Stimulated activated effector memory CD8-positive, alpha-beta T cell treated with anti-CD3 and anti-CD28 coated beads, Interleukin-12 subunit alpha, Interleukin-12 subunit beta, amount 100 ng/mL, for 72 hours (primary cell): ENCODE measurements at places on chromosomes 12 and 14.

- DNase-seq = no peak
Measured at GRCh38 chr12:54371328-54372112, 7.2 kb upstream of the GPR84 start.

- DNase-seq = no peak
Measured at GRCh38 chr12:101564912-101565311, 29.9 kb upstream of the MYBPC1 start.

DNA sequence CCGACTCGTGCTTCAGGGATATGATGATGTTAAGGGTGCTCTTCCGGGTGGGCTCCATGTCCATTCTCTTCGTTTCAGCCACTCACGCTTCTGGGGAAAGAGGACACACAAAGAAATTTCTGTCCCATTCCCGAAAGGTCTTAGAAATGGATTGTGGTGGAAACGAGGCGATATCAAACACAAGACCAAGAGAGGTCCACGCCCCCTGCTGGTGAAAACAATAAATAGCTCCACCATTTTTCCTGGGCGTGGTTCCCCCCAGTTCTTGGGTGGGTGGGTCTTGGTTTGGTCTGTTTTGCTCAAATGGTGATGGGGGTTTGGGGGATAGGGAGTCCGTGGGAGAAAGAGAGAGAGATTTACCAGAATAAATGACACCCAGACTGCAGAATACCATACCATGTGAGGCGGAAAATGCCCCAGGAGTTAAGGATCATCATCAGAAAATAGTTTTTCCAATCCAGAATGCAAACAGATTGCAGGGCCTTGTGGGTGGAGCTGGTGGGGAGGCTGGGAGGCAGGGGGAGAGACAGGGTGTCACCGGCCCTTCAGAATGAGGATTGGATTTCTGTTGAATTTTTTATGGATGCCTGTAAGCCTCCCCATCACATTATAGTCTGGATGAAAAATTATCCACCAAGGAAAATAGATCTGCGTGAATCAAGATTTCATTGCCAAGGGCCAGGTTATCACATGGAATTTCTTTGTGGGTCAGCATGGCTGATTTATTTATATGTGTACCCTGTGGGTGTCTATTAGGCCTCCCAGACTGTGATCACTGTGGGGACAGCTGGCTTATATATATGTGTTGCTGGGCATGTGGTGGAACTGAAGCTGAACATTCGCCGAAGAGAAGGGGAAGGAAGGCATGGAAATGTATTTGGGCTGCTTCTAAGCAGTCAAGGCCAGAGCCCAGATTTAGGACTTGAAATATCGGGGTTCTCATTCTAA is 55.8 kb downstream of the SRRM4 start:
- peak; percentile 48 for DNase-seq

- no peak for DNase-seq
Measured at GRCh38 chr12:90042920-90043641, 334.4 kb upstream of the ATP2B1 start.

DNA sequence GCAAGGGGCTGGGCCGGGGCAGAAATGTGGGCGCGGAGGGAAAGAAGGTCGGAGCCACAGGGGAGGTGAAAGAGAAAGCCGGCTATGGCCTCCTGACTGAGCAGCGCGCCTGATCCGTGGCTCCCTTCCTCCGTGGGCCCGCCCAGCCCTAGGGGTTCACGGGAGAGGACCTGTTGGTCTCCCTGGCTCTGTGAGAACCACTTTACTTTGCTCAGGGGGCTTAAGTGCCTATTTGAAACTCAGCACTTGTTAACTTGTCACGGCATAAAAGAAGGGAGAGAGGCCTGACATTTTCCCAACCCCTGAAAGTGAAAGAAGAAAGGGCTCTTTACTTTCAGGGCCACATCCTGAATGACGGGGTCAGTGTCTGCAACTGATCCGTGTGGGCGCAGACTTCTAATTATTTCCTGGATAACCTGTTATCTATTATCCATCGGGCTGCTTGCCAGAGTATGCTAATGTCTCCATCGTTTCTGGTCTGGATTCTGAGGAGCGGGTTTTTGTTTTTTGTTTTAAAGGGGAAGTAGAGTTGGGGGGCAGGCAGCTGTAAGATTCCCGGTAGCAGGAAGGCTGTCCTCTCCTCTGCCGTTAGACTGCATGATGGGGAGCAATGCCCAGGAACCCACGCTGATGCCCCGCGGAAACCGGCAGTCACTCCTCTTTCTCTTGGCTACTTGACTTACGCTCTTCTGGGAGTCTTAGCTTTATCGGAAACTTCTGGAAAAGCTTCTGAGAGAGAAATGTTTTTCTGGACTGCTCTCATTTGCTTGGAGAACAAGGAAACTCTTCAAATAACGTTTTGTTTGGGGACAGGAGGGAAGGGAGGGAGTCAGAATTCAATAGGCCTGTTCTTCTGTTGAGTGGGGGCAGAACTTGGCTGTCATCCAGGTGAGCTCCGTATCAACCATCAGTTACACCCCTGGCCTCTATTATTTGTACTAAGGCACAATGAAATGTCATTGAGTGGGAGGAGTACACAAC is 127.7 kb upstream of the MAX start:
- no peak for DNase-seq

DNA sequence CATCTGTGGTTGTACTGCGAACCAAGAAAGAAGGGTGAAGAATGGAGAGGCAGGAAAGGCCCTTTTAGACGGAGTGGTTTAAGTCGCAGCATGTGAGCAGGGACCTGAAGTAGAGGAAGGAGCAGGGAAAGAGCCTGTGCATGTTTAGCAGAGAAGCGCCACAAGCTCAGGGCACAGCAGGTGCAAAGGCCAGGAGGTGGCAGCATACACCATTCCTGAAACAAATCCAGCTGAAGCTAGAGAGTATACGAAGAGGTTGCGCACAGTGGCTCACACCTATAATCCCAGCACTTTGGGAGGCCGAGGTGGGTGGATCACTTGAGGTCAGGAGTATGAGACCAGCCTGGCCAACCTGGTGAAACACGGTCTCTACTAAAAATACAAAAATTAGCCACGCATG is 49.9 kb downstream of the HELB start:
- DNase-seq = no peak

DNA sequence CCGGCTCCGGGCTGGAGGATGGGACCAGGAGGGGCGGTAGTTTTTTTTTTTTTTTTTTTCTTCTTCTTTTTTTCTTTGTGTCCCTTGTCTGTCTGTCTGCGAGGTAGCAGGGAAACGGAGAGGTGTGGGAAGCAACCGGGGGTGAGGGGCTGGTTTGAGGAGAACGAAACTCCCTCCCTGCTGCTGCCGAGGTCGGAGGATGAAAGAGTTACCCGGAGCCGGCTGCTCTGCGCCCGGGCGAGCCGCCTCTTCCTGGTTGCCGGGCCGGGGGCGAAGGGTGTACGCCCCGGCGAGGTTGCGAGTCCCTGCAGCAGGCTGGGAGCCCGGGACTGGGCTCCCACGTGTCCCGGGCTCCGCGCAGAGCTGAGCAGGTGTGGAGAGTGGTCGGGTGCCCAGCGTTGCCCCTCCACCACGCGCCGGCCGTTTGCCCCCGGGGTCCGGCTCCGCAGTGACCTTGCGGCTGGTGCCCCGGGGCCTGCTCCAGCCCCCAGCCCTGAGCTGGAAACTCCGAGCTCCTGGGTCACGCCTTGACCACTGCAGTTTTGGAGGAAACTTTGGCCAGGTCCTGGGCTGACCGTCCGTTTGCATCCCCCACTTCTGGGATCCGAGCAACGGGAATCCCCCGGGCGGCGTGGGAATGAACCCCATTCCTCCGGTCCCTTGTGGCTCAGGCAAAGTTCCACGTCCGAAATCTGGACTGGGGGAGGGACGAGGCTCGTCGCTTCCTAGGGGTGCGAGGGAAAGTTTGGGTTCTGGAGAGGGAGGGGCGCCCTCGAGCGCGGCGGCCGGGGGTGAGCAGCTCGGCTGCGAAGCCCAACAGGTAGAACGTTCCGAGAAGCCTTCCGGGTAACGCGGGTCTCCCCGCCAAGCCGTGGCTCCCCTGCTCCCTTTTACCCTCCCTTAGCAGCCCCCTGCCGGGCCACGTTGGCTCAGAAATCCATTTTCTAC is 1.3 kb downstream of the CHST11 start:
- DNase-seq = peak; percentile 76

GRCh38 chr14:36524874-36525745 is 5.1 kb upstream of the NKX2-1 start:
- DNase-seq = no peak

- no peak for DNase-seq
Measured at GRCh38 chr12:53048780-53049401, 974 bp upstream of the TNS2 start.

DNA sequence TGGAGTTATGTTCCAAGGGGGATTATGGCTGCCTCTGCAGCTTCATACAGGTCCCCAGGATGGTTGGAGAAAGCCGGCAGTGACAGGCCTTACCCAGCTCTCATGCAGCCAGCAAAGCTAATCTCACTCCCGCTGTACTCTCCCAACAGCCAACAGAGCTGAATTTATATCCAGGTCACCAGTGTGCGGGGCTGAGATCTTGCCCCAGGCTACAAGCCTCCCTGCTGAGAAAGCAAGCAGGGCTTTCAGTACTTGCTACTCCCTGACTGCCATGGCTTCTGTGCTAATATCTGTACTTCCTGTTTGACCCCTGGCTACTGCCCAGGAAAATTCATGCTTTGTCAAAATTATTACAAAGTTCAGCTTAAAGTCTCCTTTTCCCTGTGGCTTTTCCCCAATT is 92.9 kb downstream of the ATP23 start:
- DNase-seq = no peak

DNA sequence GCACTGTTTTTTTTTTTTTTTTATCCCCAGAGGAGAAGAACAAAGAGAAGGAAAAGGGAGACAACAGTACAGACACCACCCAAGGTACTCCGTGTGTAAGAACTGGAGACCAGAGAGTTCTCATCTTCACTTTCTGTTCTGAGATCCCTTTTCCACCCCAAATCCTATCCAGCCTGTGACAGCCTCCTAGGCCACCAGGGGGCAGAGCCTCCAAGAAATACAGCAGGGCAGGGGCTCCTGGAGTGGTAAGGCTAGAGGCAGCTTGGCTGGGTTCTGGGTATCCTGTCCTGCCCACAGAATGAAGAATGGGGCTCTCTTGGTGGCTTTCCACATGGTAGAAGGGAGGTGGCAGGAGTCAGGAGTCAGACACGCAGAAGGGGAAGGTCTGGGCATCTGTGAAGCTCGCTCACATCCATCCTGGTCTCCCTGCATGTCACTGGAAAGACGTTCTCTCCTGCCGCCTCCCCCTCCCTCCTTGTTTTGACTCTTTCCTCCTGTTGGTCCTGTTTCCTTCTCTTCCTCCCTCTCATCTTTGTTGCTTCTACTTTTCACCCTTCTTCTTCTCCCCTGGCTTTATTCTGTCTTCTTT is 12.0 kb downstream of the CLSTN3 start:
- DNase-seq = peak; percentile 67
